ENCODE measurements at places on chromosomes 6 and 20.

- DNase-seq, result no peak
Measured at GRCh38 chr6:145532361-145532760, 203.0 kb downstream of the EPM2A start.

- DNase-seq, result no peak
Measured at GRCh38 chr6:44668976-44669934, 281.7 kb downstream of the CDC5L start.

GRCh38 chr6:56716229-56716628, 73.5 kb upstream of the DST start:
- no peak for DNase-seq

DNA sequence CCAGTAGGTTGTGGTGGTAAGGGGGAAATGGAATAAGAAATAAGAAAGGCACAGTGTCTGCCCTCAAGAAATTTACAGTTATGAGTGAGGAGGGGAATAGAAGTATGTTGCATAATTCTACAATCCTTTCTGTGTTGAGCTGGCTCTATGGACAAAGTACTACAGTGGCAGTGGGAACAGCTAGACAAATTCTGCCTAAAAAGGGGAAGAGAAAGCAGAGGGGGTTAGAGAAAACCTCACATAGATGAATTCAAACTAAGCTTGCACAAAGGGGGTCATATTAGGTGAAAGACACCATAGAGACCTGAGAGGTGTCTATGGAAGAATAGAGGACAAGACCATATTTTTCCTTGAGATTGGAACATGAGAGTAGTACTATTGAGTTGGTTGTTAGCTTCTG, 146.9 kb upstream of the VGLL2 start:
- DNase-seq, result no peak

DNA sequence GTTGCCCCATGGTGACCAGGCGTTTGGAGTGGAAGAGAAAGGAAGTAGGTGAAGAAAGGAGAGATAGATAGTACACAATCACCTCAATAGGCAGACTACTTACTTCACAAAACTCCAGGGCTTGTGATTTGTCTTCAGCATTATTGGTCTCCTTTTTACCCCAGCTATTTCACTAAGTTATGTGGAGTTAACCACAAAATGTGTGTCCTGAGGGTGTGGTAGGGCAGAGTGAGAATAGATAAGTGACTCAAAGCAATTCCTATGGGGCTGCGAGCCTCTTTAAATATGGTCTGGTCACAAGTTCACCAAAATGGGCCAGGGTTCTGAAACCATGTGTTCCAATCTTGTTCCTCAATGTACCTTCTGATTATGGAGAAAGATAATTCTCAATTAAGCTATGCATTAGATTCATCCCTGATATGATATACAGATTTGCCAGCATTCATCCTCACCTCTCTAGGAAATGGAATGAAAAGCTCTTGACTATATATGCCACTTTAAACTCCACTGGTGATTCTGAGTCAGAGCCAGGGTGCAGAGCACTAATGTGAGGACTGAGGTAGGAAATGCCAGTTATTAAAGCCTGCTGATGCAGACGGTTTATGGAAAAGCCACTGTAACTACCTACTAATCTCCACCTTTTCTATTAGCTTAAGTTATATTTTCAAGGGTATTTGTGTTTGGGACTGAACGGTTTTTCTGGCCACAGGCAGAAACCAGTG, 310.6 kb upstream of the MANEA start:
- no peak for DNase-seq

GRCh38 chr20:50229156-50229607, 38.6 kb downstream of the CEBPB start:
- DNase-seq, result no peak

- DNase-seq, result no peak
Measured at GRCh38 chr6:38599261-38599660, 40.5 kb downstream of the BTBD9 start.

DNA sequence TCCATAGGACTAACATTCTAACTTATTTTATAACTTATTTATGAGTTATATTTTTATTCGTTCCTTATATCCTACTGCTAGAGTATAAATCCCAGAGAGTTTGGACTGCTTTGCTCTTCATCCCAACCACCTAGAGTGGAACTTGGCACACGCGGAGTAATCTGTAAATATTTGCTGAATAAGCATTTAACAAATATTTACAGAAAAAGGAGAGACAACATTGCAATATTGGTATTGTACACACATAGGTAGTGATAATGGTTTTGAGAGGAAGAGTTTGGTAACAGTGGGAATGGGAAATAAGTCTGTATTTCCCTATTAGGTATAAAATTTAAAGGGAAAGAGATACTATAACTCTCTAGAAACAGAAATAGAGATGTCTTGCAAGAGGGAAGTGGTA, 634.8 kb upstream of the CITED2 start:
- no peak for DNase-seq

DNA sequence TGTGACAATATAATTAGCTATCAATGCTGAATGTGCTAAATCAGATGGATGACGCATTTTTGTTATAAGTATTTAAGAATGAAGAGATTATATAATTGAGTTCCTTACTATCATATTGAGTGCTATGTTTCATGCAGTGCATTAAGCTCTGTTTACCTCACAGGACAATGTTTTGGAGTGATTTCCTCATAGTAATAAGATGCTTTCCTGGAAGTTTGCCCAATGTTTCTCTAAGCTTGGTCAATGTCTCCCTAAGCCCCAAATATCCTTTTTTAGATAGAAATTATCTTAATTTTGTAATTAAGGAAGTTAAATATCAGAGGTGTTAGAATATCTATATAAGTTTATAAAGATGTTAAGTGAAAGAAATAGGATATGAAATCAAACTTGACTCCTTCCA, 489.6 kb downstream of the MMUT start:
- no peak for DNase-seq

GRCh38 chr20:41903586-41903985, 285.4 kb upstream of the CHD6 start:
- DNase-seq, result no peak

DNA sequence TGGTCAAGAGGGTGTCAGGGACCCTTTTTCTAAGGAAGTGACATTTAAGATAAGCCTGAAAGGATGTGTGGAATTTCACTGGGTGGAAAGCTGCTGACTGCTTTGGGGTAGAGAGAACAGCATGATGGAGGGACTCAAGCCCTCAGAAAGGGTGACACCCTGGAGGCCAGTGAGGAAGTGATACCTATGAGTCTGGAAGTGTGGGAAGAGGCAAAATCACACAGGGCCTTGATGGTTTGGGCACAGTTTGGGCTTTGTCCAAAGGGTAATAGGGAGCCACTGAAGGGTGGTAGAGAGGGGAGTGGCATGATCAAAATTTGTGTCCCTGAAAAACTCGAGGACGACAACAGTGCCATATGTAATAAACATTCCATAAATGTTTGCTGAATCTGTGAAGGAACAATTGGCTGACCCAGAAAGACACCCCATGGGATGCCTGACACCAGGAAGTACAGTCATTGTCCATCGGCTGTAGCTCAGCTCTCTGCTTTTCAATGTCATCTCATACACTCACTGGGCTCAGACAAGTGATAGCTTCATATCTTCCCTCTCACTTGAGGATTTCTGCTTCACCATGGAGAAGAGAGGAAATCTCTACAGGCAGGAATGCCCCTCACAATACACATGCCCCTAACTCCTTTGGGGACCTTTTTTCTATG, 21.3 kb downstream of the CASS4 start:
- no peak for DNase-seq

DNA sequence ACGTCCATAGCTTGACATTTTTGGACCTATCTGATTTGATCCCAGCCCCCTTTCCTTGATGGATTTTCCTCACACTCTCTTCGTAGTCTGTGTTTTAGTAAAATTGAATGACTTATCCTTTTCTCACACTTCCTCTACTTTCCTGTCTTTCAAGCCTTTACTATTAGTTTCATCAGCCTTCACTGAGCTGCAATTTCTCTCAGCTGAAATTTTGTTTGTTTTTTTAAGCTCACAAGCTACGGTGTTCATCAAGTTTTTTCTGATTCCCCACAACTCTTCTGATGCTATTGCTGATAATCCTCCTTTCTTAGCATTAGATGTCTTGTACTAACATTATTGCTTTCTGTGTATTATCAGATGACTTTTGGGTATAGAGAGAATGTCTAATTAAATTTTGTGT, 263.7 kb downstream of the TBX18 start:
- DNase-seq, result no peak

DNA sequence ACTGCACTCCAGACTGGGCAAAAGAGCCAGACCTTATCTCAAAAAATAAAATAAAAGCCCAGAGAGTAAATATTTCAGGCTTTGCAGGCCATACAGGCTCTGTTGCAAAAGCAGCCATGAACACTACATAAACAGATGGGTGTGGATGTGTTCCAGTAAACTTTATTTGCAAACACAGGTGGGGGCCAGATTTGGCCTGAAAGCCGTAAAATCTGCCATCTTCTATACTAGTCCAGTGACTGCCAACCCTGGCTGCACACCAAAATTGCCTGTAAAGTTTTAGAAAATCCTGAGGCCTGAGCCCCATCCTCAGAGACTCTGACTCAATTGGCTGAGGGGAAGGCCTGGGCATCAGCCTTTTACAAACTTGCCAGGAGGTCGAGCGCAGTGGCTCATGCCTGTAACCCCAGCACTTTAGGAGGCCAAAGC, 103.6 kb downstream of the ZMYND8 start:
- no peak for DNase-seq

DNA sequence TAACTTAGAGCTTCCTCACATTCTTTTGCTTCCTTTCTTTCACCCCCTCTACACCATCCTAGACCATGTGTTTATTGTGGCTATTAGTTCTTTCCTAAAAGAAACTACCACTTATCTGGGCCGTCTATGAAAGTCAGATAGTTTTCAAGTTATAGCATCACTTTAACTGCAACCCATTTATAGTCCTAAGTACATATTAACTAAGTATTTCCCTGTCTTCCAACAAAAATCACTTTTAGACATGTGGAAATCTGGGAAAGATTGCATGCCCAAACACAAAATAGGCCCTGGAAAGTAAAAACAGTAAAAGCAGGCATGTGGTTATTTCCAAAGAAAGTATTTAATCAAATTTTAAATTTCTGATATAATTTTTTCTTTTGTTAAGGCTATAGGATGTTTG, 5.5 kb downstream of the MYLIP start:
- no peak for DNase-seq

DNA sequence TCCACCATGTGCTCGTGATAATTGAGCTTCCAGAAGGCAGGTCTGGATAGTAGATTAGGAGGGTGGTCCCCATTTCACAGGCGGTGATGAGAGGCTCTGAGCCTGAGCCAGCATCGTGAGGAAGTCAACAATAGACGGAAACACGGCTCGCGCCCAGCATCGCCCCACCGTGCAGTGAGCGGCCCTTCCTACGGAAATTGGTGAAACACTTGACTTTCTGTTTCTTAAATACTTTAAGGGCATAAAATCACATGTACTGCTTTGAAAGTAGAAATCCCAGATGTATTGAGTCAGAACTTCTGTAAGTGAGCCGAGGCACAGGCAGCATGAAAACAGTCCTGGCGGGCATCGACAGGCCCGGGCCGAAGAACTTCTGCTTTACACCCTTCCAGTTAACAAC, 4.3 kb upstream of the KIF25 start:
- DNase-seq, result no peak

GRCh38 chr6:150891888-150892485, 26.5 kb downstream of the MTHFD1L start:
- peak; percentile 76 for DNase-seq

- no peak for DNase-seq
Measured at GRCh38 chr6:27281105-27281539, 31.0 kb downstream of the POM121L2 start.

- DNase-seq, result no peak
Measured at GRCh38 chr20:58407966-58408557, 19.0 kb downstream of the VAPB start.

DNA sequence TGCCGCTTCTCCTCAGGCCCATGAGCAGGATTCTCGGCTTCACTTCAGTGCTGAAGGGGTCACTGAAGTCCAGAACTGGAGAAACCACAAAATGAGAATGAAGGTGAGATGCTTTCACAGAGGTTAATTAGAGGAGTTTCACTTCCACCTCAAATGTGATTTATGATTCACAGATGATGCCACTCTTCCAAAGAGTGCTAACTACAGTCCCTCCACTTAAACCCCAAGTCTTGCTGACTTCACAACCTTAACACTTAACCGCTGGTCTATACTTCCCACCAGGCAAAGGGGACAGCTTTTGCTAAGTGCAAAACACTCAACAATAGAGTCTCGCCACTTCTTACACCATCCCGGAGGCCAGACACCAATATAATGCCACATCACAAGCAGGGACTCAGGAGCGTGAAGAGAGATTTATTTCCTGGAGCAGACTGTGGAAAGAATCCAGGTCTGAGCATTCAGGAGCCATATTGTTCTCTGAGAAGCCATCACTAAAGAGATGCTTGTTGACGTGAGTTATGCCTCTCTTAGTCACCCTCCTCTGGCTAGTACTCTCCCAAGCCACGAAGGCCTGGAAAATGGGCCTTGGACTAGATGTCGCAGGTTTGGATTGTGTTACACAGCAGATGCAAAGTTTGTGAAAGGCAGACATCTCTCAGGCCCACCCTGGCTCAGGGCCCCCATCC, 24.4 kb downstream of the RRAGD start:
- DNase-seq, result no peak

DNA sequence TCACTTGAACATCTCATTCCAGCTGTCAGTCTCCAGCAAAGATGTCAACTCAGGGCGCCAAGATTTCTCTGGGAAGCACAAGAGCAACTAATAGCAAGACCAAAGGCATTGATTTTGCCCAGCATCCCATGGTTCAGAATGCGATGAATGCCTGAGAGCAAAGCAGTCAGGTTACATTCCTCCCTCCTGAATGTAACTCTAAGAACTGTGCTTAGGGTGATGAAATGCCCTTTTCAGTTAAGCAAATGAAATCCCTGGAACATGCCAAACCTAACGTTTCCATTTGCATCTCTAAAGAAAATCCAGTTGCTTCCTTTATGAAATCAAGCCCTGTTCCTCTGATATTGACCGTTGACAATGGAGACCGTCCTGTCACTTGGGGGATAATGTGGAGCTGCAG, 224.0 kb upstream of the PLN start:
- no peak for DNase-seq

- no peak for DNase-seq
Measured at GRCh38 chr6:160831739-160832138, 129.7 kb downstream of the PLG start.

GRCh38 chr20:60715172-60715571, 536.9 kb upstream of the CDH4 start:
- DNase-seq, result no peak

DNA sequence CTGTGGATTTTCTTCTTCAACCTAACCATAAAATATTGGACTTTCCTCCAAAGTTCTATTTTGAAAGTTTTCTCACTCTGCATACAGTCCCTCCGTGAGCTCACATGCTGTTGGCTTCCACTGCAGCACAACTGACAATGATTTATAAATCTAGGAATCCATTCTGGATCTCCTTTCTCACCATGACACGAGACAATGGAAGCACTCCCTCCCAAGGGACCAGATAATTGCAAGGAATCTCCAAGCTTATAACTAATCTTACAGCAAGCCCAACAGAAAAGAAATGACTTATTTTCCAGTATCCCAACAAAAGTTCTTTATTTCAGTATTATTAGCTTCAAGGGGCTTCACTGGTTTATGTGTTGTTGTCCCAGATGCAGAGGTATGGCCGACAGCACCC, 729.0 kb downstream of the RFPL4B start:
- DNase-seq, result no peak

- peak; percentile 29 for DNase-seq
Measured at GRCh38 chr6:27806981-27807440, 105.2 kb downstream of the OR2B2 start.
